ENCODE measurements at places on chromosomes 6 and 20.

DNA sequence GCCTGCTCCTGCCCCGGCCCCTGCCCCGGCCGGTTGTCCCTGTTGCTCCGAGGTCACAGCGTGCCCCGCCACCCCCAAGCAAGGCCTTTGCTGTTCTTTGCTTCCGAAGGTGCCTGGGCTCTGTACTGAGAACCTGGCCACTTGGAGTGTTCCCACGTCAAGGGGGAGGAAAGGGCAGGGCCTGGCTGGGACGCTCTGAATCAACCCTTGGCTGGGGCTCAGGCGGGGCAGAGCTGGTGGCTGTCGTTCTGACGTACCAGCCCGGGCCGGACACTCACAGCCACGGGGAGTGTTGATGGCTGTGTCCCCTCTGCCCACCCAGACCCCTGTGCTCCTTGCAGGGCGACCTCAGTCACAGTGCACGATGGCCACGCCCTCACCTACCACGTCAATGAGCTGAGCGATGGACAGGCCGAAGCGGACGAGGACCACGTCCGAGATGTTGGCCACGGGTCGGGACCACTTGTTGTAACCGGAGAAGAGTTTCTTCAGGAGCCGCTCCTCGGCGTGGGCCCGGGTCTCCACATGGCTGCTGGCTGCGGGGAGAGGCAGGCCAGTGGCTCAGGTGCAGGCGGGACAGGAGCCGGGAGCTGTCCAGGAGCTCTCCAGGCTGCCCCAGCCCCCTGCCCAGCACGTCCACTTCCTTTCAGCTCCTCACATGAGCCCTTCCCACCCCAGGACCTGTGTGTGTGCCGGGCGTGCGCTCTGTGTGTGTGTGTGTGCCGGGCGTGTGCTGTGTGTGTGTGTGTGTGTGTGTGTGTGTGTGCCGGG is 1.8 kb downstream of the CHRNA4 start:
- DNase-seq: no peak

- no peak for DNase-seq
Measured at GRCh38 chr6:149448821-149449453, 35.9 kb downstream of the ZC3H12D start.

DNA sequence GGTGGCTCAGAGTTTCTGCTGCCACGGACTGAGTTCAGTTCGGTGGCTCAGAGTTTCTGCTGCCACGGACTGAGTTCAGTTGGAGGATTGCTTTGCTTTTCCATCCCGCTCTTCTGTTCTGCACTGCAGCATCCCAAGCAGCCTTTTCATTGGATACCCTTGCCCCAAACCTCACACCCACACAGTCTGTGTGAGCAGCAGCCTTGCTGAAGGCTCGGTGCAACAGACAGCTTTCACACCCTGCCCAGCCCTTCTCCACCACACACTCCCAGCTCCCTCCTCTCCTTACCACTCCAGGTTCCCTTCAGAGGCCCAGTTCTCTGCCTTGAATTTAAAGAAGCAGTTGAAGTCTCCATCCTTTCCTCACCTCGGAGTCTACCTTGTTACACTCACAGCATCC is 52.5 kb upstream of the CHD6 start:
- DNase-seq: no peak

GRCh38 chr20:48728042-48728825 is 99.6 kb downstream of the PREX1 start:
- no peak for DNase-seq

Measured in GOT3 (cell line).